ENCODE measurements at places on chromosomes 7 and 10.

DNA sequence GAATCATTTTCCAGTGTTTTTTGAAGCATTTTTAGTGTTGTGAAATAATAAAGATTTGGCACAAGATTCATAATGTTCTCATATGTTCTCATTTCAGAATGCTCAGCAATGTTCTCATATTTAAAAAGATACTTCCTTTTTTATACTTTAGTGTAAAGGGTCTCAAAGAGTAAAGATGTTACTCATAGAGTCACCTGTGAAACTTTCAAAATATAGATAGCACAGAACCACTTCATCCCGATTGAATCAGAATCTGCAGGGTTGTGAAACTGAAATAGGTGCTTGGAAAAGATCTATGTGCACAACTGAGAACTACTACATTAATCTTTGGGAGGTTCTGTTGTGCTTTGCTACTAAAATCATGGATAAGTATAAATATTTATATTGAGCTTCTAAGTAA, 144.7 kb downstream of the MDFIC start:
- DNase-seq, result no peak

DNA sequence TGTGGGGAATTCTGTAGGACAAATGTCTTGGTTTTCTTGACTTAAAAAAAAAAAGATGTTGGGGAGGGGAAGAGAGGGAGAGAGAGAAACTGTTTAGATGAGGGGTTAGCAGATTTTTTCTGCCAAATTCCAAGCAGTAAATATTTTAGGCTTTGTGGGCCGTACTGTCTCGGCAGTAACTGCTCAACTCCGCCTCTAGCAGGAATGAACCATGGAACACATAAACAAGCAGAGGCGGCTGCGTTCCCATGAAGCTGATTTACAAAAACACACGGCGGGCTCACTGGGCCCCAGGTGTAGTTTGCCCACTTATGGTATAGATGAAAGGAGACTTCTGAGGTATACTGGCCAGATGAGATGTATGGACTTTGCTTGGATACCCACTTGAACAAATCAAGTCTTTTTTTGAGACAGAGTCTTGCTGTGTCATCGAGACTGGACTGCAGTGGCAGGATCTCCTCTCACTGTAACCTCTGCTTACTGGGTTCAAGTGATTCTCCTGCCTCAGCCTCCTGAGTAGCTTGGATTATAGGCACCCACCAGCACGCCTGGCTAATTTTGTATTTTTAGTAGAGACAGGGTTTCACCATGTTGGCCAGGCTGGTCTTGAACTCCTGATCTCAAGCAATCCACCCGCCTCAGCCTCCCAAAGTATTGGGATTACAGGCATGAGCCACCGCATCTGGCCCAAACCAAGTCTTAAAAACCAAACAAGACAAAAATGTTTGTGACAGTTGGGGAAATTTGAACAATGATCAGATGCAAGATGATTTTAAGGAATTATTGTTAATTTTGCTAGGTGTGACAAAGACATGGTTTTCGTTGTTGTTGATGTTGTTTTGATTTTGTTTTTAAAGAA, 9.7 kb upstream of the ADAMTS14 start:
- DNase-seq, result no peak

- no peak for DNase-seq
These were observed 759.9 kb downstream of the LRMDA start for GRCh38 chr10:76191336-76191735.

- DNase-seq, result no peak
These were observed 87.8 kb upstream of the DKK1 start for GRCh38 chr10:52226197-52226847.

- no peak for DNase-seq
These were observed 230.4 kb downstream of the TNS3 start for GRCh38 chr7:47351233-47352154.

Data from CMK (cell line).